ENCODE measurements at places on chromosomes 5 and 9.
A peak's percentile ranks its signal among the peaks of the same experiment; 100 is the strongest.

- peak; percentile 67 for DNase-seq
These were observed 31.8 kb upstream of the ORM1 start for GRCh38 chr9:114291064-114291474.

DNA sequence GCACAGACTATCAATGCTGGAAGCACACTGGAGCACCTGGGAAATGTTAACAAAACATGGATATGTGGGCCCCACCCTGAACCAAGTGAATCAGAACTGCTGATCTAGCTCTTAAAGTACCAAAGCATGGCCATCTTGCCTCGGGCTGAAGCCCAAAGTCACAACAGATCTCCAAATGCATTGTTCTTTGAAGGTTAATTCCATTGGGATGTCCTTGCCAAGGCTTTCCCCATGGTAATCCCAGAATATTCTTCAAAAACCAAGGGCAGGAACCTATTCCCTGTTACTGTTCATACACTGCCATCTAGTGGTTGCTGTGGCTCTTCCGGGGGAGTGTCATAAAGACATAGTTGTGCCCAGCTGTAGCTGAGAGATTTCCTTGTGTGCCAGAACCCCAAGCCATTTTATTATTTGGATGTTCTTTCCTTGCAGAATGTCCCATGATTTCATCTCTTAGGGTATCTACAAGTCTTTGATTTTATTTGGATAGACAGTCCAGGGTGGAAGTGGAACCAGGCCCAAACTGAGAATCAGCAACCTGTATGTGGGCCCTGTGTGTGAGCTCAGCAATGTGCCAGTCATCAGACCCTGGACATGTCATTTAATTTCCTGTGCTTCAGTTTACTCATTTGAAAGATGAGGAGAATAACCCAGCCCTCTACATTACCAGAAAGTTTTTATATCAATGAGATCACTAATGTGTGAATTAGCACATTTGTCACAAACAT, 290.0 kb downstream of the ACTL7B start:
- DNase-seq, result peak; percentile 85

DNA sequence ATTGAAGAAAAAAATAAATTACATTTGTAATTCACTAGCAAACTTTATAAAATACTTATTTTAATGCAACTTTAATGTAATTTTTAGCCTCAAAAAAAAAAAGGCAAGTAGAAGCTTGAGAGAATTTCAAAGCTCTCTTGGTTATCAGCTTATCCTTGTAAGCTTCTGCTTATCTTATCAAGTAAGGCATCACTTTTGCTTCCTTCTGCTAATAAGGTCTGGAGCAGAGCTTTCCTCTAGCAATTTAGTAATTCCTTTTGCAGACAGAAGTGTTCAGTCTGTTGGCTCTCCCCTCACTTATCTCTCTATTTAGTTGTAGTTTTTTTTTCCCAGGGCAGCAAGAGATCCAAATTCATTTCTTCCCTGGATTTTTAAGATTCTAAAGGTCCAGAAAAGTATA, 525.0 kb downstream of the ISL1 start:
- DNase-seq, result no peak

DNA sequence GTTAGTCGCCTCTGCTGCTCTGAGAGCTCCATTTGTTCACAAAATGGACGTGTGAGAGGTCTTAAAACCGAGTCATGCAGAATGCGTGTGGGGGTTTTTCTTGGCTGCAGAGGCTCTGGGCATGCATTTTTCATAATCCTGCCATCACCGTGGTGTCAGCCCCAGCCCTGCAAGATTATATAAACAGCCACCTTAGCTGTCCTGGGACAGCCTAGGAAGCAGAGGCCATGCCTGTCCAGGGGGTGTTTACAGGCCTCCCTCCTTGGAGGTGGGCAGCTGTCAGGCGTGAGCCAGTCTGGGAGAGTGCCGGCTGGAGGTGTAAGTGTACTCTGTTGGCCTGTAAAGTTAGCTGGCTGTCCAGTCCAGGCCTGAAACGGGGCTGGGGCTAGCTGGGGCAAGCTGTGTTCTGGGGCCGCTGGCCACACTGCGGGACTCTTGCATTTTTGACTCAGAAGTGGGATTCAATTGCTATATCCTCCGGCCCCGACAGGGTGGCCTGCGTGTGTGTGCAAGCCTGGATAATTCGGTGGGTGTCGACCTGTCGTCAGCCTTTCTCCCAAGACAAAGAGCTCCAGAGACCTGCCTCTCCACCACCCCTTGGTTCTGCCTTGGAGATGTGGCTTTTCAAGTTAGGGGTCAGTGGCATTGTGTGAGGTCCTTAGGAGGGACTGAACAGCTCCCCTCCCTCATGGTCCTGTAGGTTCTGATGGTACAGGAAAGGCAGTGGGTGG, 2.4 kb downstream of the WNK2 start:
- DNase-seq, result no peak

- DNase-seq, result peak; percentile 49
These were observed 1.2 kb downstream of the CXXC5 start for GRCh38 chr5:139649082-139649991.

- no peak for DNase-seq
These were observed 25.7 kb upstream of the CHD1 start for GRCh38 chr5:98954392-98955028.

DNA sequence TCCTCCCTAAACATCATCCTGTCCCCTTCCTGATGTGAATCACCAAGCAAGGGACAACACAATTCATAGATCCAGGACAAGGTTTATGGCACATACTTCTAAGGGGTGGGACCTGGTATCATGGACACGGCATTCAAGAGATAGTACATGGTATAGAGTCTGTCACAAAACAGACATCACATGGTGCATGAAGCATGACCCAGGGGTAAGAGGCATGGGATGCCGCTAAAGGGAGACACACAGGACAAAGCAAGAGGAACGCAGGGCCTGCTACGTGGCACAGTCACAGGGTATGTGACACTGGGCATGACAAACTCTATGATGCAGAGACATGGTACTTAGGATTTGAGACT, 20.7 kb downstream of the GSN start:
- no peak for DNase-seq

DNA sequence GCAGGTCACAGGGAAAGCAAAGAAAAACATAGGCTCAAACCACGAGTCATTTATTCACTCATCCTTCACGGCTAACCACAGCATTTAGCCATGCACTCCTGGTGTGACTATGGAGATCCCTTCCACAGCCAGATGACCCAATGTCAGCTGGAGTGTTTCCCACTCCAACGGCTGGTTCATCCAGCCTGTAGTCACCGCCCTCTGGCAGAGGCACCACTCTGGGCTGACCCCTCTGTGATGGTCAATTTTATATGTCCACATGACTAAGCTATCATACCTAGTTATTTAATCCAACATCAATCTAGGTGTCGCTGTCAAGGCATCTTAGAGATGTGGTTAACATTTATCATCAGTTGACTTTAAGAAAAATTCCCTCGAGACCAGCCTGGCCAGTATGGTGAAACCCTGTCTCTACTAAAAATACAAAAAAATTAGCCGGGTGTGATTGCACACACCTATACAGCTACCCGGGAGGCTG, 9.5 kb upstream of the PHF19 start:
- no peak for DNase-seq

GRCh38 chr5:62431735-62432620, 19.4 kb downstream of the IPO11 start:
- DNase-seq, result peak; percentile 4

- DNase-seq, result peak; percentile 97
These were observed at the start of gene PTGDS for GRCh38 chr9:136977223-136977622. TSS of gene PTGDS (plus strand) at chr9:136977504. CDS start at chr9:136977579, 75 bp downstream.
